ENCODE measurements at places on chromosomes 2 and 18.

DNA sequence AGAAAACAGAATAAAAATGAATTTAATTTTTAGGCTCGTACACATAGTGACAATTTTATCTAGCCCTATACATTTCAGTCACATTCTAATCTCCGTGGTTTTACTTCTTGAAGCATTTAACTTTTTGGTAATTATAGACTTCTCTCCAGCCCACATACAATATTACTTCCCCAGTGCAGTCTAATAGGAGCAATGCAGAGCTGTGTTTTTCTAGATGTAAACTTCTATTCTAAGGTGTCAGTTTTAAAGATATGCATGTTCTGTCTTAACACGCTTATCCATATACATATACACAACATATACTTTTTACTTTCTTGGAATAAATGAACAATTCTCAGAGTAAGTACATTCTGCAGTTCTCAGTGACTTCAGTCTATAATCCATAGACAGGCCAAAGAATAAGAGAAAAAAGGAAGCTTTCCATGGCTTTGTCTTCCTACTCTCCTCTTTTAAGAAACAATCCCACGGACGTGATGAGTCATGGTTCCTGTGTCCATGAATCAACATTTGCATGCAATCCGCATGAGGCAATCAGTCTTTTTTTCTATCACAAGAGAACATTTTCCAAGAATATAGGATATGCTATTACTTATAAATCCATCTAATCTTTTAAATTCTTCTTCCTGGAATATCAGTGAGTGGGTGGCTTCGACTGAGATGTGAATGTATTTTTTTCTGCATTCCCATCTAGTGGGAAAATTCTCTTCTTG is 42.8 kb downstream of the CCDC102B start:
- DNase-seq = no peak

DNA sequence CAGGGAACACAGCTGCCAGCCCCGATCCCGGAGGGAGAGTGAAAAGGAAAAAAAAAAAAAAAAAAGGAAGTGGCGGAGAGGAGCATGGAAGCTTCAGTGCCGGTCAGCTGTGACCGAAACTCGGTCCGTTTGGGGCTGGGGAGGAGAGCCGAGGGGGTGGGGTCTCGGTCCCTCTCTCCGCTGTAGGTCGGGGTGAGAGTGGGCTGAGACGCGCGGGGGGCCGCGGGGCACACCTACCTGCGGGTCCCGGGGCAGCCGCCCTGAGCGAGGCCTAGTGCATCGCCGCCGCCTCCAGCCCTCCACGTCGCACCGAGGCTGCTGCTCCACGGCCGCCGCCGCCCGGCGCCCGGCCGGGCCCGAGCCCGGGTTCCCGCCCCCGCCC is 536 bp downstream of the VPS54 start:
- peak; percentile 38 for DNase-seq

DNA sequence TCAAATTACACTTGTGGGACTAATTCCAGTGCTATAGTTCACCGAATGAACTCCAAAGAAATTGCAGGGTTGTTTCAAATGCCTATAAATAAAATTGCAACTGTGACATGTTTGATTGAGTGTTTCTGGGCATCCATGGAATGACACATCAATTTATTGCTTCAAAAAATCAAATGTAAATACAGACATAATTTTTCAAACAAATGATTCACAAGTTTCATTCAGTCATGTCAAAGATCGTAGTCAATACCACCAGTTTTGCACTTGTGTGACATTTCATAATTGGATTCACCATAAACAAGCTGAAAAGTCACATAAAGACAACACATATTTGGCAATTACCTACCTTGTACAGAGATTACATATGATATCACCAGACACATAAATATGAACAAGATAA is 350.8 kb downstream of the CDH2 start:
- DNase-seq = no peak

DNA sequence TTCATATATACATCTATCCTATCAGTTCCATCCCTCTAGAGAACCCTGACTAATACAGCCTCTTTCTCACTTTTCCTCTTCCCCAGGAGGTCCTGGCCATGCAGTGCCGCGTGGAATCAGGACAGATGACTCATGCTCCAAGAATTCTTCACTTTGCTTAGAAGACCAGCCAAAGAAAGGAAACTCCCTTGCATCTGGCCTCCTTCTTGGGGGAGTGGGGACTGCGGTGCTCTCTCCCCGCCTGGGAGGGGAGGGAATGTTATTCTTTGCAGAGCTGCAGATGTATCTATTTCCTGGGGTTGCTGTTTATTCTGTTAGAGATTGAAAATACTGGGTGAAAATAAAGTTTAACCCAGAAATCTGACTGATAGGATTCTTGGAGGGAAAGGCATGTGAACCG is 111.5 kb upstream of the SH3BP4 start:
- no peak for DNase-seq

DNA sequence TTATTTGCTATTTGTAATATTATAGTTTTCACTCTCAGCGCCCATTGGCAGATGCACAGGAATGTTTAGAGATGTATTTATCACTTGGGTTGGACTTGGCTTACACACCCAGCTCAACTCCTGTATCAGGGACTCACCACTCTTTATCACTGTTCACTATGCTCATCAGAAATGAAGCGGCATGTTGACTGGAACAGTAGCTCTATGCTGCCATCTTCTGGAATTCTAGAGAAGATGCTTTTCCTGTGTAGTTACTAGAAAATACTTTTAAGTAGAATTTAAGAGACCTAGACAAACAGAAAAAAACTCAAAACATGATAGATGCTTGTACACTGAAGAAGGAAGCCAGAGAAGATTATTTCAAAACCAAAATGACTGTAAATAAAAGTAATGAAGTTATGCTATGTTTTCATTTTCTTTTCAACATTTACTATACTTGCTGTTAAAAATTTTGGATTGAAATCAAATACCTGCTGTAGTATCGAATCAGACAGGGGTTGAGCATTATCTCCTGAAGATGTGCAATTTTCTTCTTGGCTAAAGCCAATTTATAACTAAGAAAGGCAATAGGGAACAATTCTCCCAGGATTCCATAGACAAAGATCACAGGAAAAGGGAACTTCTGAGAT is 47.4 kb upstream of the NXPH2 start:
- no peak for DNase-seq

GRCh38 chr2:130728007-130728454 is 839 bp upstream of the GPR148 start:
- DNase-seq = no peak

All from stimulated activated CD8-positive, alpha-beta memory T cell treated with anti-CD3 and anti-CD28 coated beads, Interleukin-7, amount 100 ng/mL, for 48 hours (primary cell).